Smooth muscle cell of bladder (primary cell): ENCODE measurements at places on chromosomes 5 and 9. TPM values are rescaled to one million over a fixed set of nuclear protein-coding genes. Genes with fewer than 3 reads are reported as not detected.

The PCSK5 gene
- total RNA-seq: 5.7 and 12.5 TPM in 2 replicates

The RASGEF1C gene
- not detected in 2 replicates for total RNA-seq

The PKD2L2 gene
- 0.18 TPM in 1 of 2 replicates, not detected in the other for total RNA-seq

The CCDC192 gene
- not detected in 2 replicates for total RNA-seq

The FBLL1 gene
- total RNA-seq: 0.28 and 0.74 TPM in 2 replicates

The FOXD4L4 gene
- total RNA-seq: 0.14 and 0.18 TPM in 2 replicates

The PKN3 gene
- 0.55 and 0.85 TPM in 2 replicates for total RNA-seq

The OR1J2 gene
- 0.14 TPM in 1 of 2 replicates, not detected in the other for total RNA-seq

The NACC2 gene
- total RNA-seq: 15.1 and 24.2 TPM in 2 replicates

The C5orf47 gene
- total RNA-seq: not detected in 2 replicates

The KCNV2 gene
- not detected in 2 replicates for total RNA-seq

The FOXI1 gene
- total RNA-seq: not detected in 2 replicates

The MYMK gene
- total RNA-seq: not detected in 2 replicates

The SLF1 gene
- 3.6 and 4.3 TPM in 2 replicates for total RNA-seq

The SPARC gene
- total RNA-seq: 1,301 and 3,185 TPM in 2 replicates

The FOXD4L3 gene
- not detected in 2 replicates for total RNA-seq

The CDH9 gene
- 0.18 TPM in 1 of 2 replicates, not detected in the other for total RNA-seq

The BARHL1 gene
- total RNA-seq: not detected in 2 replicates

The TEX10 gene
- 24.5 and 27.5 TPM in 2 replicates for total RNA-seq

The CHSY3 gene
- total RNA-seq: 7.7 and 14.1 TPM in 2 replicates

The SPATA6L gene
- 0.28 and 0.43 TPM in 2 replicates for total RNA-seq

The ENTREP1 gene
- not detected in 2 replicates for total RNA-seq

The LRRC19 gene
- not detected in 2 replicates for total RNA-seq

The OR1Q1 gene
- not detected in 2 replicates for total RNA-seq

The PDLIM4 gene
- total RNA-seq: 27.7 and 53.3 TPM in 2 replicates

The DNAH5 gene
- 0.09 and 2.3 TPM in 2 replicates for total RNA-seq

The HACD4 gene
- 6.9 and 7.0 TPM in 2 replicates for total RNA-seq

The WWC1 gene
- 1.7 and 1.8 TPM in 2 replicates for total RNA-seq

The HSPB3 gene
- total RNA-seq: not detected in 2 replicates
